ENCODE measurements at places on chromosomes 12 and 14. TPM values are rescaled to one million over a fixed set of nuclear protein-coding genes. Genes with fewer than 3 reads are reported as not detected.

FAR2 gene
- total RNA-seq, result 6.6 TPM

RNASE3 gene
- total RNA-seq, result not detected

EIF2S3B gene
- total RNA-seq, result 1.1 TPM

TAS2R30 gene
- total RNA-seq, result 5.8 TPM

TSPAN9 gene
- total RNA-seq, result 45.5 TPM

TPH2 gene
- total RNA-seq, result not detected

HECTD4 gene
- total RNA-seq, result 54.5 TPM

AVPR1A gene
- not detected for total RNA-seq

KCNK10 gene
- 3.7 TPM for total RNA-seq

AQP6 gene
- total RNA-seq, result not detected

KLHDC1 gene
- total RNA-seq, result 0.98 TPM

GPR65 gene
- total RNA-seq, result not detected

DNAI7 gene
- total RNA-seq, result 0.67 TPM

KRT6C gene
- not detected for total RNA-seq

SVOP gene
- total RNA-seq, result 0.14 TPM

NPAS3 gene
- not detected for total RNA-seq

OTOGL gene
- 0.72 TPM for total RNA-seq

FOXN4 gene
- total RNA-seq, result 0.95 TPM

KRT3 gene
- not detected for total RNA-seq

PRR4 gene
- 8.4 TPM for total RNA-seq

FKBP3 gene
- 94.8 TPM for total RNA-seq

TCTN2 gene
- 7.3 TPM for total RNA-seq
